ENCODE measurements at places on chromosomes 6 and 20.
A peak's percentile ranks its signal among the peaks of the same experiment; 100 is the strongest.

DNA sequence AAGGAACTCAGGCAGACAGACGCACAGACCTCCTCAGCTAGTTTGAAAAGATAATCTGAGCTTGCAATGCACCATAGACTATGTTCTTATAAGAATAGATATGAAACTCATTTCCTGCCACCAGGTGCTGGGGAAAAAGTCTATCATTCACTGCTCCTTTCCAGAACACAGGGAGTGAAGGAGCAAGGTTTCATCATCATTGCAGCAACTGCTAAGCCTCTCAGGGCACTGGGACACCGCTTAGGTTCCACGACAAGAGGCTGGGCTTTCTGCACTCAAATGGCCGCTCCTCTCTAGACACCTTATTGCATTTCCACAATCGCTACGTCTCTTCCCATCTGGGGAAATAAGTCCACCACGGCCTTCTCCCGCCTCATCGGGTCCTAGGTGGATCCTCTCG, 418.5 kb upstream of the JARID2 start:
- no peak for DNase-seq

DNA sequence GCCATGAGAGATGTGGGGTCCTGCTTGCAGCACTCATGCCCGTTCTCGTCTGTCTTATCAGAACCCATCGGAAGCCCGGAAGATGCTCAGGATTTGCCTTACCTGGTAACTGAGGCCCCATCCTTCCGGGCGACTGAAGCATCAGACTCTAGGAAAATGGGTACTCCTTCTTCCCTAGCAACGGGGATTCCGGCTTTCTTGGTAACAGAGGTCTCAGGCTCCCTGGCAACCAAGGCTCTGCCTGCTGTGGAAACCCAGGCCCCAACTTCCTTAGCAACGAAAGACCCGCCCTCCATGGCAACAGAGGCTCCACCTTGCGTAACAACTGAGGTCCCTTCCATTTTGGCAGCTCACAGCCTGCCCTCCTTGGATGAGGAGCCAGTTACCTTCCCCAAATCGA, 8.3 kb downstream of the PI16 start:
- peak; percentile 74 for DNase-seq

- DNase-seq: no peak
Measured at GRCh38 chr6:131946992-131947955, 3.9 kb downstream of the CCN2 start.

GRCh38 chr20:43751167-43752050, 24.6 kb upstream of the GTSF1L start:
- DNase-seq: peak; percentile 50

- no peak for DNase-seq
Measured at GRCh38 chr6:3321875-3322274, 63.1 kb downstream of the PSMG4 start.

DNA sequence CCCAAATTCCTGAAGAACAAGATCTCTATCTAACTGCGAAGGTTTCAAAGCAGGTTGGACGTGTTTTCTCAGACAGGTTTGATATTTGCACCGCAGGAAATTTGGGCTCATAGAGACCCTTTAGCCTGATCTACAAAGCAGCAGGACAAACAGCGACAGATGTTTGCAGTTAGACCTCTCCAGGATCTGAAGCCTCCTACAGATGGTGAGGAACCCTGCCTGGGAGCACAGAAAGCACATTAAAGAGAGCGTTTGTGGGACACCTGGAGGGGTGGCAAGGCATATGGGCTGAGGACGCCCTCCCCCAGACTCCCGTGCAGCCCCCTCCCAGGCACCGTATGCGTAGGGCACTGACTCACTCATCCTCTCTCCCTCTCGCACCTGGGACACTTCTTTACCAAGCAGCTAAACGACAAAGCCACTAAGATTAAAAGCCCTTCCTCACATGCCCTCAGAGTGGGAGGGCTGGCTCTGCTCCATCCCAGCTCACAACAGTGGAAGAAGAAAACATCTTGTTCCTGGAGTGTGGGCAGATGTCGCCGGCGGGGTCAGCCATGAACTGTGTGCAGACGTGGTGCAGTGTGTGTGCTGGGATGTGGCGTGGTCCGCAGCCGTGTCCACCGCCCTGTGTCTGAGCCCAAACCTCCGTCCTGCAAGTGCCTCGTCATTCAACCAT, 249.7 kb upstream of the AFDN start:
- no peak for DNase-seq

- no peak for DNase-seq
Measured at GRCh38 chr6:16585805-16586204, 175.5 kb downstream of the ATXN1 start.

GRCh38 chr6:52000064-52000463, 87.3 kb downstream of the PKHD1 start:
- DNase-seq: no peak

- no peak for DNase-seq
Measured at GRCh38 chr6:134317471-134318131, at the start of gene SGK1. Gene SGK1, minus strand, starts transcription at chr6:134318112. Its CDS starts 652 bp downstream, at chr6:134317460.
